ENCODE measurements at places on chromosomes 12 and 14. TPM values are rescaled to one million over a fixed set of nuclear protein-coding genes. Genes with fewer than 3 reads are reported as not detected.

GRCh38 chr12:10849425-10849878, at the start of gene PRR4:
TSS of gene PRR4 (minus strand) at chr12:10849475. CDS start at chr12:10849437, 38 bp downstream.
- no peaks in the 10 kb centered on the region for H3K27me3 ChIP-seq
- H3K27ac ChIP-seq, result no peak within 1 kb of the TSS
- no peaks in the 10 kb centered on the region for H3K36me3 ChIP-seq
- peak; percentile 12 for DNase-seq
- no peak within 1 kb of the TSS for H3K4me3 ChIP-seq

- no peaks in the 10 kb centered on the region for H3K36me3 ChIP-seq
- peaks cover 9% of the 10 kb centered on the region for H3K4me1 ChIP-seq
- no peak overlapping the region for H3K27ac ChIP-seq
- no peak for DNase-seq
- no peak overlapping the region for H3K4me3 ChIP-seq
- H3K27me3 ChIP-seq, result no peaks in the 10 kb centered on the region
Observed at GRCh38 chr14:54177019-54177418, 219.8 kb upstream of the CDKN3 start.

CBLN3 gene
- 5.4 TPM for total RNA-seq

- no peak for DNase-seq
- peaks cover 39% of the 10 kb centered on the region for H3K36me3 ChIP-seq
- no peak overlapping the region for H3K27ac ChIP-seq
Observed at GRCh38 chr14:101024686-101025085, 121.2 kb upstream of the RTL1 start.

LHX5 gene
- total RNA-seq, result not detected

GRCh38 chr12:48695859-48696258, 13.8 kb upstream of the KANSL2 start:
- no peaks in the 10 kb centered on the region for H3K27me3 ChIP-seq
- no peaks in the 10 kb centered on the region for H3K4me1 ChIP-seq
- H3K27ac ChIP-seq, result no peak overlapping the region
- no peak for DNase-seq
- H3K36me3 ChIP-seq, result peaks cover 48% of the 10 kb centered on the region
- no peak overlapping the region for H3K4me3 ChIP-seq

NKX2-1 gene
- total RNA-seq, result not detected

DNA sequence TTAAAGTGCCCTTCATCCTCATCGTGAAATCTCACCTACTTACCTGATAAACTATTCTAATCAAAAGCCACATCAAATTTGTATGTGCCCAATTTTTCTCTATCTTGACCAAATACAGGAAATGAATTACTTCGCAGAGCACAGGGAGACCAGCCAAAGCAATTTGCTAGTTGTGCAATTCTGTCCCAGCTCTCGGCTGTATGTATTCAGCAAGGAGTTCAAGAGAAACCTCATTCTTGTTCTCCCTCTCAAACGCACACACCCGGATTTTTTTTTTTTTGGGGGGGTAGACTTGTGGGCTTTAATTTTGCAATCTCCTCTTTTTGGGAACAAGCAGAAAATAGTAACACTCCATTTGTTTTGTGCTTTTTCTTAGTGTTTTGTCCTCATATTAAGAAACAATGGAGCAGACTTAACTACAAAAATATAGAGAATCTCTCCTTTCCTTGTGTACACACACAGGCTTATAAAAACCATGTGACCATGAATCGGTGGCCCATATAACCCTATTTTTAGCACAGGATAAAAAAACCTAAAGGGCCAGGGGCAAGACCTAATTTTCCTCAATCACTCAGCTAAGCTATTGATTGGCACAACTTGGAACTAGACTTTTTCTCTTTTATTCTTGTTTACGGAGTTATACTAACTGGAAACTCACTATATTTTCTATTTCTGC, 64.2 kb downstream of the MBIP start:
- H3K36me3 ChIP-seq, result no peaks in the 10 kb centered on the region
- no peak for DNase-seq
- no peak overlapping the region for H3K4me3 ChIP-seq

DNA sequence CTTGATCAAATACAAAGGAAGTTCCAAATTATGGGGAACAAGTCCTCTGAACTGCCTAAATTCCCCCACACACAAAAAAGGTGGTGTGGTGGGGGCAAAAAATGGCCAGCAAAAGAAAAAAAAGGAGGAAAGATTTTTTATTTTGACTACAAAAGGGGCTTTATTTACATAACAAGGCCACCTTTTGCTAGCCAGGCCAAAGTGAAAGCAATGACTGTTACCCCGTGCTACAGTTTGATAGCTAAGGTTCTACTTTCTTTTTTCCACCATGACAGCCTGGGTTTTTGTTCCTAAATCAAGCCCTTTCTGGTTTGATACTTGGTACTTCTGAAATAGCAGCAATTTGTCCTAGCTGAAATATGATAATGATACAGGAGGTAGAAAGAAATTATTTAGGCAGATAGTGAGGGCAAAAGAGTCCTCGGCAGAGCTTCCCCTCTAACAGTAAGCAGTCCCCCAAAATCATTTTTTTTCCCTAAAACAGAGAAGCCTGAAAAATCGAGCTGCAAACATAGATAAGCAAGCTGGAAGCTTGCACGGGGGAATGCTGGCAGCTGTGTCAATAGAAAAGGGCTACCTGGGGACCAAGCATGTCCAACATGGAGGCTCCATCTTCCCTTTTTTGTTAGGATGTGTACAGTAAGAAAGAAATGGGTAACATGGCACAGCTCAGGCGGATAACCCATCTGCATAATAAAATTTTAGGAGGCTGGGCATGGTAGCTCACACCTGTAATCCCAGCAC, 8.9 kb upstream of the B4GALNT1 start:
- peaks cover 12% of the 10 kb centered on the region for H3K27me3 ChIP-seq
- H3K4me1 ChIP-seq, result no peaks in the 10 kb centered on the region
- H3K4me3 ChIP-seq, result no peak overlapping the region
- H3K27ac ChIP-seq, result no peak overlapping the region

DNA sequence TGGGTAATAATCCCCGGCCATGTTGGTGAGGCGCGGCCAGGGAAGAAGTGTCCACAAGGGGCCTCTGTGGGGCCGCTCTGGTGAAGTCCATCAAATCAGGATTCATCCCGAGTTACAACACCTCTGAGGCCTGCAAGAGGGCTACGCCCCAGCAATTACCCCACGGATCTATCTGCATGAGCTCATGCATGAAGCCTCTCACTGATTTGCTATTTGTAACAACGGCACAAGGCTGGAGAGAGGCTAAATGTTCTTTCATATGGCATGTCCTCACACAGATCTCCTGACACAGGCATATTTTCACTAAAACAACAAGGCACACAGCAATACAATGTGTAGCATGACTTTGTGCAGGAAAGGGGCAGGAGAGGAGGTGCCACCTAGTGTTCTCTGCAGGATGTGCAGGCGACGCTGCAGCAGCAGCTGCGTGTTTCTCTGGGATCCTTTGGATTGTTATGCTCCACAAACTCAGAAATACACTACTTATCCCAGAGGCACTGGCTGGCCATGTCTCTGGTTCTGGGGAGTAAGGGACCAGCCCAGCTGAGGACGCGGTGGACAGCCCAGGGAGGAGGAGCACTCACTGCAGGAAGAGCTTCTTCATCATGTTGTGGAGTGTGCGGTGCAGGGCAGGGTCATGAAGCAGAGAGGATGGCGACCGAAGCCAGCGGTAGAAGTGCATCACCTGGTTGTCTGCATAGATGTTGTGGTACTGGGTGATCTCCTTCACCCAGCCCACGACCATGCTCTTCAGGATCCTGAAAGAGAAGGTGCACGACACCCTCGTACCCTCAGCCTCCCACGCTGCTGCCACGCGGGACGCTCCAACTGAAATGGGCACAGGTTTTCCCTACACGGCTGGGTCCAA, 20.2 kb downstream of the P2RX2 start:
- H3K27ac ChIP-seq, result no peak overlapping the region
- H3K4me1 ChIP-seq, result no peaks in the 10 kb centered on the region
- peak; percentile 15 for DNase-seq
- H3K27me3 ChIP-seq, result no peaks in the 10 kb centered on the region
- H3K4me3 ChIP-seq, result no peak overlapping the region

ST8SIA1 gene
- total RNA-seq, result 14.4 TPM

- H3K27me3 ChIP-seq, result no peaks in the 10 kb centered on the region
- no peaks in the 10 kb centered on the region for H3K36me3 ChIP-seq
- no peak for DNase-seq
- H3K27ac ChIP-seq, result no peak overlapping the region
- H3K4me3 ChIP-seq, result peak overlapping the region; percentile 78
Observed at GRCh38 chr14:100307766-100308426, 1.7 kb upstream of the SLC25A29 start.

GRCh38 chr14:23579739-23580138, 1.1 kb upstream of the JPH4 start:
- H3K36me3 ChIP-seq, result no peaks in the 10 kb centered on the region
- DNase-seq, result no peak
- H3K4me3 ChIP-seq, result no peak overlapping the region
- peaks cover 35% of the 10 kb centered on the region for H3K27me3 ChIP-seq
- no peaks in the 10 kb centered on the region for H3K4me1 ChIP-seq

- DNase-seq, result no peak
- H3K36me3 ChIP-seq, result no peaks in the 10 kb centered on the region
Observed at GRCh38 chr12:100199023-100199346, 1.6 kb upstream of the ACTR6 start.

CCDC77 gene
- total RNA-seq, result 9.3 TPM

- no peaks in the 10 kb centered on the region for H3K4me1 ChIP-seq
- no peaks in the 10 kb centered on the region for H3K27me3 ChIP-seq
- no peak overlapping the region for H3K4me3 ChIP-seq
- H3K36me3 ChIP-seq, result no peaks in the 10 kb centered on the region
- DNase-seq, result no peak
- no peak overlapping the region for H3K27ac ChIP-seq
Observed at GRCh38 chr12:69766260-69766659, 27.6 kb downstream of the RAB3IP start.

GRCh38 chr12:107514887-107515445, 170.6 kb upstream of the PWP1 start:
- no peaks in the 10 kb centered on the region for H3K27me3 ChIP-seq
- no peaks in the 10 kb centered on the region for H3K36me3 ChIP-seq
- H3K4me1 ChIP-seq, result peaks cover 15% of the 10 kb centered on the region
- H3K4me3 ChIP-seq, result no peak overlapping the region
- DNase-seq, result no peak

DNA sequence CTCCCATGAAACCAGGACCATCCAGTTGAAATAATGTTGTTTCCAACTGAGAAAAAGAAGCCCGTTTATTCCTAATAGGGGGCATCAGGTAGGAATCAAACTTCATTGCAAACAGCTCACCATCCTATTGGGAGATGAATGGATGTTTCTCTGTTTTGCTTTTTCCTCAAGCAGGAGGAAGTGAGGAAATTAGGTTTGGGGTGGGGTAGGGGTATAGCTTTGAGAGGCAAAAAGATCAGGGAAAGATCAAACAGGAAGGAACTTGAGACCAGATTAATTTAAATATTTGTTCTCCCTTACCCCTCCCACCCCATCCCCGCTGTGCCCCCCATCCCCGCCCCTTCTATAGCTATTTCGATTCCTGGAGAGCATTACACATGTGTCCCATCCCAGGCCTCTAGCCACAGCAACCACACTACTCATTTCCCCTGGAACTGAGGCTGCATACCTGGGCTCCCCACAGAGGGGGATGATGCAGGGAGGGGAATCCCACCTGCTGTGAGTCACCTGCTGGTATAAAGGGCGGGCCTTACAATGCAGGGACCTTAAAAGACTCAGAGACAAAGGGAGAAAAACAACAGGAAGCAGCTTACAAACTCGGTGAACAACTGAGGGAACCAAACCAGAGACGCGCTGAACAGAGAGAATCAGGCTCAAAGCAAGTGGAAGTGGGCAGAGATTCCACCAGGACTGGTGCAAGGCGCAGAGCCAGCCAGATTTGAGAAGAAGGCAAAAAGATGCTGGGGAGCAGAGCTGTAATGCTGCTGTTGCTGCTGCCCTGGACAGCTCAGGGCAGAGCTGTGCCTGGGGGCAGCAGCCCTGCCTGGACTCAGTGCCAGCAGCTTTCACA, at the start of gene IL23A:
Gene IL23A, plus strand, starts transcription at position 577 of the 850 bp plus-strand sequence. Its CDS starts 161 bp downstream, at position 738.
- no peaks in the 10 kb centered on the region for H3K27me3 ChIP-seq
- DNase-seq, result peak; percentile 60
- H3K27ac ChIP-seq, result no peak within 1 kb of the TSS
- H3K4me3 ChIP-seq, result no peak within 1 kb of the TSS

DNA sequence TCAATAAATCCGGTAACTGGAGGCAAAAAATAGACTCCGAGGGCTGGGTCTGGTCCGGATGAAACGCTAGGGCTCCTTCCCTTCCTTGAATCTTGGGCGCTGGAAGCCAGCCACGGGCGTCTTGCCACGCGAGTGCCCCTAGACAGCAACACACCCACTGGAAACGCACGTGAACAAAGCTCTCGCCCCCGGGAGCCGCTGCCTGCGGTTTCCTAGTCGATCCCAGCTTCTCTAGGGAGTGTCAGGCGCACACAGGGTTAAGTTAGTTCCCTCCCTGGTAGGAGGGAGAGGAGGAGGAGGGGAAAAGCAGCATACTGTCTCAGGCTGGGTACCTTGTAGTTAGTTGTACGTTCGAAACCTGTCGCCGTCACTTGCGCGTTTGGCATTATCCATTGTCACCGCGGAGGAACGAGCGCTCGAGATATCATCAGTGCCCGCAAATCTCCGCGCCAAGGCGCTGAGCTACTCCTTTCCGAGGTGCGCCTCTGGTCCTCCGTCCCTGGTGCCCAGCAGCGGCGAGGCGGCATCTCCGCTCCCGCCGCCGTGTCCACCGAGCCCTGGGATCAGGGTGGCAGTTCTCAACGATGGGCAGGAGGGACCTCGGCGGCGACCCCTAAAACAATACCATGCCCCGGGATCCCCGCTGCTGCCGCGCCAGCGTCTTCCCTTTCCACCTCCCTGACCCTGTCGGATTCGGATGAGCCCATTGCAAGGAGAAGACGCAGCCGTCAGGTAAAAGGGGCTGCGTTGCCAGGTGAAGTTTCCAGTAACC, at the start of gene FLRT2:
Gene FLRT2, plus strand, starts transcription at position 342 of the 772 bp plus-strand sequence. CDS start 91,371 bp downstream, outside the sequence.
- peaks cover 11% of the 10 kb centered on the region for H3K27me3 ChIP-seq
- H3K4me3 ChIP-seq, result peak within 1 kb of the TSS; percentile 66
- DNase-seq, result no peak
- H3K27ac ChIP-seq, result peak within 1 kb of the TSS; percentile 74
- peaks cover 61% of the 10 kb centered on the region for H3K4me1 ChIP-seq

PA2G4 gene
- total RNA-seq, result 124 TPM

GRCh38 chr14:92414690-92415445, 91.9 kb downstream of the SLC24A4 start:
- no peak for DNase-seq
- no peaks in the 10 kb centered on the region for H3K4me1 ChIP-seq
- no peak overlapping the region for H3K4me3 ChIP-seq

- no peaks in the 10 kb centered on the region for H3K27me3 ChIP-seq
- no peak overlapping the region for H3K4me3 ChIP-seq
- no peak for DNase-seq
- no peaks in the 10 kb centered on the region for H3K36me3 ChIP-seq
Observed at GRCh38 chr14:32584079-32584478, 255.0 kb downstream of the AKAP6 start.

Data from astrocyte (in vitro differentiated cells and primary cell).